ENCODE measurements at places on chromosomes 12 and 14. TPM values are rescaled to one million over a fixed set of nuclear protein-coding genes. Genes with fewer than 3 reads are reported as not detected.

The RAD9B gene
- total RNA-seq = 0.77 TPM

The C12orf54 gene
- not detected for total RNA-seq

The KRT1 gene
- not detected for total RNA-seq

The PPP1R36 gene
- total RNA-seq = 1.3 TPM

The ANO2 gene
- total RNA-seq = not detected

The GLS2 gene
- total RNA-seq = under 0.01 TPM

The TBPL2 gene
- total RNA-seq = not detected

The ISM2 gene
- total RNA-seq = not detected

The ACACB gene
- total RNA-seq = 9.1 TPM

The CEBPE gene
- total RNA-seq = not detected

The CCDC38 gene
- total RNA-seq = not detected

The FAM222A gene
- total RNA-seq = under 0.01 TPM

DNA sequence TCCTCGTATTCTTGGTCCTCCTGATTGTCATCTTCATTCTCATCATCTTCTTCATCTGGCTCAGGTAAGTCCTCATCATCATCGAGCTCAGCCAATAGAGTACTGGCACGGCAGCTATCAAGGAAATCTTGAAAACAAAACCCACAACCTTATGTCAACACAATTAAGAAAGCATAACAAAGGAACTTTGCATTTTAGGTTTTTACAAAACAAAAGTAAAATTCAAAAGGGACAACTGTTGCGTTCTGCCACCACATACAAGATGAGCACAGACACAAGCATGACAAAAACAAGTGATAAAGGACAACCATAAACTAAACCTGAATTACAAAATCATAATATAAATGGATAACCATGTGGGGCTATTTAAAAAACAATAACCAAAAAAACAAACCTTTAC is 84.7 kb downstream of the HECTD1 start:
- DNase-seq = no peak

DNA sequence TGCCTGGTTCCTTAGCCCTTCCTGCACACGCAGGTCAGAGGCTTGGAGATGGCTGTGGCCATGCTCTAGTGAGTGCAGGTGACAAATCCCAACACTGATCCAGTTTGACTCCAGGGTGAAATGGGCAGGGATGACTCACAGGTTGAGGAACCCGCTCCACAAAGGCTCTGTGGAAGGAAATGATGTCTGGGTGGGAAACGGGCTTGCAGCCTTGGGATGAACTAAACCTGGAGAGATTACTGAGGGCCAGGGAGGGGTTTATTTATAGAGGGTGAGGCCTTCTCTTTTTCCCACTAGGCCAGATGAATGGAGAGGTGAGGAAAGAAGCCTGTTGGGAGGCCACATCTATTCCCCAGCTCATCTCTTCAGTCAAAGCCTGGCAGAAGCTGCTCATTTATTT is 29.3 kb upstream of the EMP1 start:
- peak; percentile 46 for DNase-seq

GRCh38 chr14:86712176-86712575 is 1182.2 kb downstream of the FLRT2 start:
- DNase-seq = no peak

DNA sequence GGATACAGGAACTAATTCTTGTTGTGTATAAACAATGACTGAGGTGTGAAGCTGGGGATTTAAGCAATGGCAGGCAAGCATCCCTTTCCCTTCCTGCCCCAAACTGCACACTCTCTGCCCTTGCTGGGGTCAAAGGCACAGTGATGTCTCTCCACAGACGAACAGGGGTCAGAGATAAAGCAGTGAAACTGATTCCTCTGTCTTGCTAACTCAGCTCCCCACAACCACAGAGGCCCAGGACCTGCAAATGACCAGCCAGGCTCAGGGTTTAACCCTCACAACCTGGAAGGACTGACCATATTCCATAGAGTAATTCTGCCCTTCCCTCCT is 67.2 kb downstream of the CCDC88C start:
- no peak for DNase-seq

DNA sequence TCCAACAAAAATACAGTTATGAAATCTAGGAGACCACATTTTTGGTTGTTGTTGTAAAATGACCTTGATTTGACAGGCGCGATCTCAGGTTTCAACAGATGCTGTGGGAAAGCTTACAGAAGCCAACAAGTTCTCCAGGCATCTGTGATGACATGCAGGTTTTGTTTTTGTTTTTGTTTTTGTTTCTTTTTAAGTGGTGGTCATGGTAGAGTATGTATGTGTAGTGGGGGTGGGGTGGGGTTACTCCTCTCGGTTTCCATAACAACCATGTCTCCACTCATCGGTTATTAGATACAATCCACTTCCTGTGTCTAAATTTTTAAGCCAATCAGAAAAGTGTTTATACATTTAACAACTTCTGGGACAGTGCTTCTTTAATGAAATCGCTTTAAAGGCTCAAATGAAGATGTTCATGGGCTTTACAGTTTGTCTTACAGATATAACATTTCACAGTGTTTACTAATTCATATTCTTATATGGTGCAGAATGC is 199.9 kb upstream of the FOXN3 start:
- peak; percentile 46 for DNase-seq

DNA sequence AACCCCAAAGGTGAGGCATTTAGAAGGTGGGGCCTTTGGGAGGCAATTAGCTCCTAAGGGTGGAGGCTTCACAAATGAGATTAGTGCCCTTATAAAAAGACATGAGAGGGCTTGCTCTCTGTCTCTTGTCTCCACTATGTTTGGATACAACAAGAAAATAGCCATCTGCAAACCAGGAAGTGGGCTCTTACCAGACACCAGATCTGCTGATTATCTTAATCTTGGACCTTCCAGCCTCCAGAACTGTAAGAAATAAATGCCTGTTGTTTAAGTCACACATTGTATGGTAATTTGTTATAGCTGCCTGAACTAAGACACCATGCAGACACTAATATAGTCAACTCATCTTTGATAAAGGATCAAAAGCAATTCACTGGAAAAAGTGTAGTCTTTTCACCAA is 34.4 kb downstream of the TMEM116 start:
- DNase-seq = no peak

- DNase-seq = no peak
Observed at GRCh38 chr14:94600148-94600545, 12.0 kb upstream of the SERPINA3 start.

DNA sequence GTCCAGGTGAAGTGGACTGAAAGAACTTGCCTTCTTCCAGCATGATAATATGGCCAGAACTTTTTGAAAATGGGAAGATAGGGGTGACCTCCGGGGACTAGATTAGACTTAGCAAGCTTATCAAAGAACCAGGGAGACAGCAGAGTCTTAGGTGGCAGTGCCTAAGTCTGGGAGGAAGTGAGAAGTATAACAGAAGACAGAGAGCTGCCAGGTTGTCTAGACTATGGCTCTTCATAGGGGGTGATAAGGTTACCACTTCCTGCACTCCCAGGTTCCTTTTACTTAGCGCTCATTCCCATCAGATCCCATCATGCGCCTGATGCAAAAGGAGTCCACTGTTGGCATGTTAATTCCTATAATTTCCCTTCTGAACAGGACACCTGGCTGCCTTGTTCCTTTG is 69.9 kb downstream of the PLXNC1 start:
- no peak for DNase-seq

GRCh38 chr14:105055334-105055733 is 9.9 kb downstream of the GPR132 start:
- DNase-seq = no peak

- no peak for DNase-seq
Observed at GRCh38 chr14:64201296-64201695, 92.9 kb downstream of the ESR2 start.

DNA sequence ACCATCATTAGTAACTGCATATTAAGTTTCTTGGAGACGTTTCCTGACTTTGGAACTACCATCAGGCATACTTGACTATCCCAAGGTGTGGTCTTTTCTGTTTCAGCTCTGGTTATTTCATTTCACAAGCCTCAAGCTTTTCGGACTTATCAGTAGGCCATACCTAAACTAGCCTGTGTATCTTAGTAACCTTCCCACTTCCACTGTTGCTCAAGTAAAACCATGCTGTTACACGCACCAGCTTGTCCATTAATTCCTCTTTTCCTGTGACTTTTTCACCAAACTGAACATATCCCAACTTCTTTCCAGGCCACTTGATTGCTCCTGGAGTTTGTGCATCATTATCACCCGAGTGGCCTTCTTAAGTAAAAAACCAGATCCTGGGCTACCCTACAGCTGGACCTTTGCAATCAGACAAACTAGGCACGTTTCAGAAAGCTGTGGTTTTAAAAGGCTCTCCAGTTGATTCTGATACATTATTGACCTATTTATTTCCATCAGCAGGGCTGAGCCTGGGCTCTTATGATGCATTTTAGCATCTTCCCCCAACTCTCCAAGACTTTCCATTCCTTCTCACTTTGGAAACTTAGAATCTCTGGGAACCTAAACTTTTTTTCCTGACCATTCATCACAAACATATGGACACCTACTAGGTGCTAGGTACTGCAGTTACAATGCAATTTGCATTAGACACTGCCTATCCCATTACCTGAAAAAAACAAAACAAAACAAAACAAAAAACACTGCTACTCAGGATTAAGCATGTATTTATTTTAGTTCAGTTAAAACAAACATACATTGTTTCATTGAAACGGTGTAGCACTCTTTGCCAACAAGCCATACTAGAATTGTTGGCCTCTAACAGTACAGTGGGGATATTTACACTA is 14.9 kb downstream of the SLC38A2 start:
- peak; percentile 68 for DNase-seq

DNA sequence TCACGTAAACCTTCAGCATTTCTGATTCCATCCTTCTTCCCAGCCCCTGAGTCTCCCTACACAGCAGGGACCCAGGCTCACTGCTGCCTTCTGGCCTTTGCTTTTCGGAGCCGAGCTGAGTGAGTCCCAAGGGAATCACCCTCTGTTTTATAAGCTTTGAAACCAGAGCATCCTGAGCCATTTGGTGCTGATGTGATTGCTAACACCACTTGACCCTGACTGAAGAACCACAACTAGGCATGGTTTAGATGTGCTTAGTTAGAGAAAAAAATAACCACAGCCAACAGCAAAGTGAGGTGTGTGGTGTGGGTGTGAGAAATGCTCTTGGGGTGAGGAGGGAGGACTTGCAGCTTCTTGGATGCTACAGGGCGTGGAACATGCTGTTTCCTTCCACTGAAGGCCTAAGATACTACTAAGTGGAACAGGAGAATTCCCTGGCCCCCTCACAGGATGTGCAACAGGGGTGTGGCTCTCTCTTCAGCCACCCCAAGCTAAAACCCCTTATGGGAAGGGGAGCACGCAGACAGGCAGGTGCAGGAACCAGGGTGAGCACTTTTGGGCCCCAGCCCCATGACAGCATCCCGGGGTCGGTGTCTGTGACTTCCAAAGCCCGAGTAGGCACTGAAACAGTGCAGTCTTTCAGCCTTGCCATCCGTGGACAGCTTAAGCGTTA is at the start of gene TC2N:
TC2N (minus strand) TSS at position 221 of the 673 bp plus-strand sequence. CDS start 53,767 bp downstream, outside the sequence.
- no peak for DNase-seq

DNA sequence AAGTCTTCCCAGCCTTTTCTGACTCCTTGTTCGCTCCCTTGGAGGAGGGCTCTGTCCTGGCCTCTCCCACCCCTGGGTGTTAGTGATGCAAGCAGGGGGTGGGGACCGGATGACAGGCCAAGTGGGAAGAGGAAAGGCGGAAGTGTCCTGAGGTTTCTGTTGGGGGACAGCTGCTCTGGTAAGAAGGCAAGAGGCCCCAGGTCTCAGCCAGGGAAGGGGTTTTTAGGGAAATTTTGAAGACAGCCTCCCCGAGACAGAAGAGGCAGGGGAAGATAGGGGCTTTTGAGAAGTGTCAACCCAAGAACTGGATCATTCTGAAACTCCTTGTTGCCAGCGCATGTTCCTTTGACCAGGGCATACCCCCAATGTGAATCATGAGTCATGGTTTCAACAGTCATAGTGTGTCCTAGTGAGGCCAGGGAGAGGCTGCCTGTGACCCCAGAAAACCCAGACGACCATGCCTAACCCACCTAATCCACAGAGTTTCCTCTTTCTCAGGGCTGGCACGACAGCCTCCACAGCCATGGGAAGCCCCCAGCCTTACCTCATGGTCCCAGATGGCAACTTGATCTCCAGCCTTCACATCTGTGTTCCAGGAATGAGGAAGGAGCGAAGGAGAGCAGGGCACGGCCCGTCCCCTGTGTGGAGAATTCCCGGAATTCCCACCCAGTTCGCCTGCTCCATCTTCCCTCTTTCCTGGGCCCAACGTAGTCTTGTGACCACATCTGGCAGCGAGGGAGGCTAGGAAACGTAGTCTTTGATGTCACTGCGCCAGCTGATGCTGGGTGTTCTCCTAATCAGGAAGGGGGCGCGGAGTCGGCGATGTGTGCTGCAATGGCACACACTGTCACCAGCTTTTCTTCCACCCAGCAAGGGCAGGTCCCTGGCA is 4.9 kb upstream of the GPR132 start:
- peak; percentile 62 for DNase-seq

GRCh38 chr14:25120261-25120660 is 70.3 kb upstream of the STXBP6 start:
- peak; percentile 61 for DNase-seq

DNA sequence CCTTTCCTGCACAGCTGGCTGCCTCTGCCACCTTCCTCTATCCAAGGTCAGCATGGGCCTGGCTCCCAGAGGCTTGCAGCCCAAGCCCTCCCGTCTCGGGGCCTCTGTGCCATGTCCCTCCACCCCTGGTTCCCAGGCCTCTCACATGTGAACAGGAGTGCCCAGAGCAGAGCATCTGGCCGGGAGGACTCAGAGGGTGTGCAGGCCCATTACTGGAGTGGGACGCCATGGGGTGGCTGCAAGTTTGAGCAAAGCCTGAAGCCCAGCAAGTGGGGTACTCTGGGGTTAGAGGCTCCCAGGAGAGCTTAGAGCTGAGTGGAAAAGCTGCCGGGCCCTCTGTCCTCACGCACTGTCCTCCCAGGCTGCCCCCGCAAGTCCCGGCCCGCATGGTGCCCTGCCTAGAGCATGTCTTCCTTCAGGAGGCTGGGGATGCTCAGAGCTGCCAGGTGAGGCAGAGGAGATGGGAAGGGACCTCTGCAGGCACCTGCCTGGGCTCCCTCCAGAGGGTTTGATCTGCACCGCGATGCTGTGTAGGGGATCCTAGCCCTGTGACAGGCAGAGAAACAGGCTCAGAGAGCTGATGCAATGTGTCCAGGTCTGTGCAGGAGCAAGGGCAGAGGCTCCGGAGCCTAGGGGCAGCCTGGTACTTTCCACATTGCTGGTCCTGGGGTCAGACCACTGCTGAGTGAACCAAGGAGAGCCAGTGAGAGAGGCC is 39.8 kb downstream of the DIO3 start:
- no peak for DNase-seq

GRCh38 chr14:36805131-36805559 is 143.5 kb downstream of the PAX9 start:
- no peak for DNase-seq

DNA sequence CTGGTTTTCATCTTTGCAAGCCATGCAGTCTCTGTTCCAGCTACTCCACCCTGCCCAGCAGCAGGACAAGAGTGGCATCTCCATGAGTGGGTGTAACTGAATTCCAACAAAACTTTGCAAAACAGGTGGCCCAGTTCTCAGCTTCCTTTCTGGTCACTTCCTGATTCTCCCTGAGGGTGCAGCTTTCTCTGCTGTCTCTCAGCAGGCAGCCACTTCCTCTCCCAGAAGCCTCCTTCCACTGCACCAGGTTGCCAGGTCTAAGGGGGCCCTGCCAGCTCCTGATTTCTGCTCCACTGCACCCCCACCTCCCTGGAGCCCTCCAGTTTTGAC is 341.0 kb upstream of the FKBP4 start:
- no peak for DNase-seq

GRCh38 chr12:85057370-85057963 is 21.3 kb downstream of the LRRIQ1 start:
- DNase-seq = peak; percentile 36
